ENCODE measurements at places on chromosomes 6 and 20. TPM values are rescaled to one million over a fixed set of nuclear protein-coding genes. Genes with fewer than 3 reads are reported as not detected.

SPEF1 gene
- total RNA-seq = 0.32 TPM

C20orf144 gene
- total RNA-seq = not detected

SOBP gene
- 15.6 TPM for total RNA-seq

GRCh38 chr6:90026216-90026615 is 131.9 kb downstream of the GJA10 start:
- DNase-seq = no peak

GRCh38 chr20:63968136-63968927 is 1.4 kb downstream of the ZNF512B start:
- peak; percentile 40 for DNase-seq

DNA sequence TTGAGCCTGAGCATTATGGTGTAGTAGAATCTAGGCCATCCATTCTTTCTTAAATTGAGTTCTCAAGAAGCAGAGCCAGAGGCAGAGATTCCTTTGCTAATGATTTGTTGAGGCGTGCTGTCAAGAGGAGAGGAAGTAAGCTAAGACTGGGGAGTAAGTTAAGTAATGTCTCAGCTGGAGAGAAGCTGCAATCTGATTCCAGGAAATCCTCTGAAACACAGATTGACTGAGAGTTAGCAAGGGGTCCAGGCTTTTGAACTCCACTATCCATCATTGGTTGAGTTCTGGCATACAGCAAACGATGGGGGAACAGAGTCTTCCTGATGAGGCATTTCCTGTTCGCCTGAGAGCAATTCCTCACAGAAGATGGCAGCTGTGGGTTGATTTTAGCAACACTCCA is 207.4 kb upstream of the RAB32 start:
- DNase-seq = no peak

- no peak for DNase-seq
These were observed 26.7 kb upstream of the DEFB112 start for GRCh38 chr6:50076431-50076830.
